Effector memory CD4-positive, alpha-beta T cell (primary cell): ENCODE measurements at places on chromosomes 5 and 9.

DNA sequence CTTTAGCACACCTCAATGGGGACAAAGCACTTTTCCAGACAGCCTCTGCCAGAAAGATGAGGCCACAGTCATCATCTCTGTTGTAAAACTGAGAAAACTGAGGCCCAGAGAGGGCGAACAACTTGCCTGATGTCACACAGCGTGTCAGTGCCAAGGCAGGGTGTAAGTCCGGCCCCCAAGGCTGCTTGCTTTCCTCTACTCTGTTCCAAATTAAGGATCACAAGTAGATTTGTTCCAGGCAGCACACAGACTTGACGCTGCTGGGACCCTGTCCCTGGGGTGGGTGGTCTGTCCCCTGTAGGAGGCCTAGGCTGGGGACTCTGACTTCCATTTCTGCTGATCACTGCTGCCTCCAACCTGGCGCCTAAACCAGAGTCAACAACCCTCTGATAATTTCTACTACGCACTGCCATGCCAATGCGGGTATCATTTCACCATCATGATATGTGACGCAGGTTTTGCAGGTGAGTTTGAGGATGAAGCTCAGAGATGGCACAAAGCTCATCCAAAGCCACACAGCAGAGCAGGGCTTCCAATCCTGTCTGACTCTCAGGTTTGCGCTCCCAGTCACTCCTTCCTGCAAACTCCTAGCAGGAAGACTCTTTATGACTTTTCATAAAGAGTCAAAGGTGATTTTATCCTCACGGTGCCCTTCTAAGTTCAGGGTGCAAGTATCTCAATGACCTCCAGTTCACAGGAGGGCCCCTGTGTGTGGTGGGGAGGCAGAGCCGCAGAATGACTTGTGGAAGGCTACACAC lies 13.5 kb upstream of the RALGDS start:
- no peak for DNase-seq

- peak; percentile 31 for DNase-seq
These were observed 381 bp downstream of the MED22 start for GRCh38 chr9:133347515-133347984.

DNA sequence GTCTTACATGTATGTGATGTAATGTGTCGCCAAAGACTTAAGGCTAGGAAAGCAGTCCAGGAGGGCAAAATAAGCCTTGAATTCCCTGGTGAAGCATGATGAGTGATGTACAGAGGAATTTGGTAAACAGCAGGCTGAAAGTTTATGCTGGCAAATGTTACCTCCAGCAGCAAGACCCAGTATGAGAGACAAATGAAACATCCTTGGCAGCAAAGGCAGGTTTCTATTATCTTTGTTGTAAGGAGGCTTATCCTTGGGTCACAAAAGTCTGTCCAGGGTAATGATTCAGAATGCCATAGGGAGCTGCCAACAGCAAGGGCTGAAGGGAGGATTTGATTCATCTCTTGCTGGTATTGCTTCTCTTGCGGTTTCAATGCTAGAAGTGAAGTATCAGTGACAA lies 75.9 kb upstream of the HTR4 start:
- DNase-seq, result no peak

GRCh38 chr5:60843936-60844905 lies at the start of gene ELOVL7:
Gene ELOVL7, minus strand, starts transcription at chr5:60844269. Its CDS starts 56,872 bp downstream, at chr5:60787397.
- no peak for DNase-seq

- no peak for DNase-seq
These were observed 319.4 kb downstream of the TLR4 start for GRCh38 chr9:118023644-118024043.

DNA sequence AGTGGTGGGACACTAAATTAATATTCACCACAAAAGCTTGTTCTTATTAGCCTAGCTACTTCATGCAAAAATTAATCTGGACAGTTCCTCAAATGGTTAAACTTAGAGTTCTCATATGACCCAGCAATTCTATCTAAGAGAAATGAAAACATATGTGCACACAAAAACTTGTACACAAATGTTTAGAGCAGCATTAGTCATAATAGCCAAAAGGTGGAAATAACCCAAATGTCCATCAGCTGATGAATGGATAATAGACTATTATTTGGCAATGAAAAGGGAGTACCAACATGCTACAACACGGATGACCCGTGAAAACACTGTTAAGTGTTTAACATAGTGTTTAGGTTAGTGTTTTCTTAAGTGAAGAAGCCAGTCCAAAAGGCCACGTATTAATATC lies 32.8 kb upstream of the TNIP1 start:
- no peak for DNase-seq

DNA sequence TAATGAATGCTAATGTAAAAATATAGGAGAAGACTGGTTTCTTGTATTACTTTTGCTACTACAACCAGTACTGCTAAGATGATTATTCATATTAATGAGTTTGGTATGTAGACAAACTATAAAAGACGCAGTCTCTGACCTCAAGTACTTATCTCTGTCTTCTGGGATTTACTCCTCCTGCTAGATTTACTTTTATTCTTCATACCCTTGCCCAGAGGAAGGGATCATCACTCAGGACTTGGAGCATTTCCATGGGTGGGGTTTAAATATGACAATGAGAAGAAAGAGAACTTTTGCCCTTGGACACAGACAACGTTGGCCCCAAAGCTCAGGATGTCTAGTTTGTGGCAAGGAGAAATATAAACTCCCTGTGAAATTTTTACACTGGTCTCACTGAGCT lies 126.1 kb downstream of the BNC2 start:
- DNase-seq, result no peak

- no peak for DNase-seq
These were observed 13.9 kb downstream of the QSOX2 start for GRCh38 chr9:136231478-136232297.

DNA sequence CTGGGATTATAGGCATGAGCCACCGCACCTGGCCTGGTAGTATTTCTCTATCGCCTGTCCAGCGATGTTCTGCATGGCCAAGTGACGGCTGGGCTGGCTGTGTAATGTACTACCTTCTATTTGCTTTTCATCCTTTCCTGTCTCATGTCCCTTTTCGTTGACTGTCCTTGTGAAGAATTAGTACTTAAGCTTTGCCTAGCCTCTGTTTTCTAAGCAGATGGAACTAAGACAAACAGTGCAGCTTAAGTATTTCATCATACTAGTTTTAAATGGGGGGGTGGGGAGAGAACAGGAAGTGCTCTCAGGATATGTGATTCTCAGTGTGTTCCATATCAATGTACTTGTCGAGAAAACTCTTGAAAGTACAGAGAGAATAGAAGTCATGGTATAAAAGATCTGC lies 31.7 kb upstream of the CCL21 start:
- DNase-seq, result no peak

DNA sequence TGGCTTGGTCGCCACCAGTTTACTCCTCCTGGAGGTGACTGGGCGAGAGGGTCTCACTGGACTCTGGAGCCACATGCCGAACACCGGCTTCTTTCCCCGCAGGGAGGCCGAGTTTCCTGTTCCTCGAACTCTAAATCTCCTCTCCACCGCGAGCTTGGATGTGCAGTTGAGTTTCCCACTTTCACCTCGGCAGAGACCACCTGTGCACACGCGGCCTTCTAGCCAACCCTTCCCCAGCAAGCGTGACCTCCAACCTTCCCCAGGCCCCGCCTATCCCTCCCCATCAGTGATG lies 380.1 kb downstream of the IRX2 start:
- DNase-seq, result no peak

GRCh38 chr9:113516840-113517577 lies 53.5 kb downstream of the RGS3 start:
- peak; percentile 50 for DNase-seq

GRCh38 chr9:12697719-12698118 lies 4.5 kb downstream of the TYRP1 start:
- DNase-seq, result no peak

GRCh38 chr9:101369286-101369685 lies 15.5 kb downstream of the BAAT start:
- no peak for DNase-seq

DNA sequence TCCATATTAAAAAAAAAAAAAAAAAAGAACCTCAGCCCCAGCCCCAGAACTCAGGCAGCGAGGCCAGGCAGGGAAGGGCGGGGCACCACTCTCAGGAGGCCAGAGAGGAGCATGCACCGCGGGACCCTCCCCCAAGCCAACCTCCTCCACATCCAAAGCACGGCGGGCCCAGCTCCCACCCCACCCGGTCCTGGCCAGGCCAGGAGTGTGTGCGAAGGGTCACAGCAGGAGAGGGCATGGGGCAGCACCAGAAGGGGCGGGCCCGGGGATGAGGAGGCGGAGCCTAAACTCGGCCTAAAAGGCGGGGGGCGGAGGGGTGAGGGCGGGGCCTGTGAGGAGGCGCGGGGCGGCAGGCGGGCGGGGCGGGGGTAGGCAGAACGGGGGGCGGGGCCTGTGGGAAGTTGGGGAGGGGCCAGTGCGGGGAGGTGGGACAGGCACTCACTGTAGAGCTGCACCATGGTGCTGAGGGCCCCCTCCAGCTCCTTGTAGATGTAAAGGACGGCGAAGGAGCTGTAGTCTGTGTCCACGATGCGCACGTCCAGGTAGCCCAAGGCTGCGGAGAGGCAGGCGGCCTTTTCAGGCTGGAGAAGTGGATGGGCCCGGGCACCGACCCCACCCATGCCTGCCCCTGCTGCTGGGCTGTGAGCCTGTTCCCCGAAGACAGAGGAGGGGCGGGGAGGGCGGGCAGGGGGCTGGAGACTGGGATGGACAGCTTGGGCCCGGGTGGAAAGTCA lies 1.2 kb downstream of the LCN15 start:
- peak; percentile 33 for DNase-seq

DNA sequence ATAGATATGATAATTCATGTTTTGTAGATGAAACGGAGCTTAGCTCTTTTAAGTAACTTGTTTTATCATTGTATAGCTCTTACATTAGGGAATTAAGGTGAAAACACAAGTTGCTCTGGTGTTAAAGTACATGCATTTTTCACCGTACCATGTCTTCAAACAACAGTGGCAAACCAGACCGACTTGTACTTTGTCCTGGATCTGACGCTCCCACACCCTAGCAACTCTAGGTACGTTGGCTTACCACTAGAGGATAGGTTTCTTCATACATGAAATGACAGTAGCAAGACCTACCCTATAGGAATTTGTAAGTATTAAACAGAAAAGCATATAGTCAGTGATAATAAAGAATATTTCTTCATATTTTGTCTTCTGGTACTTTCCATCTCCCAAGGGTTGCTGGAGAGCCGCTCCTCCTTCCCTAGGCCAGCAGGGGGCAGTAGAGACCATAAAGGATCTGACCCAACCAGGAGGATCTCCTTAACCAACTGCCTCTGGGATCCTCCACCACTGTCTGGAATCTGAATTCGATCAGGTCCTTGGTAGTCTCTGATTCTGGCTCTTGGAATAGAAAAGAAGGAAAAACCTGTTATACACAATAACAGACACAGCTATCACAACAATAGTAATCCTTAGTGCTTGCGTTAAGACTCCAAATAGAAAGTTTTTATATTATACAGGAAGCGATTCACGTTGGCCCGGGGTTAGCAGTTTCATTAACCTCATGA lies 136.7 kb downstream of the CAVIN4 start:
- DNase-seq, result no peak

- no peak for DNase-seq
These were observed 397.1 kb downstream of the MAN2A1 start for GRCh38 chr5:110086658-110087388.

DNA sequence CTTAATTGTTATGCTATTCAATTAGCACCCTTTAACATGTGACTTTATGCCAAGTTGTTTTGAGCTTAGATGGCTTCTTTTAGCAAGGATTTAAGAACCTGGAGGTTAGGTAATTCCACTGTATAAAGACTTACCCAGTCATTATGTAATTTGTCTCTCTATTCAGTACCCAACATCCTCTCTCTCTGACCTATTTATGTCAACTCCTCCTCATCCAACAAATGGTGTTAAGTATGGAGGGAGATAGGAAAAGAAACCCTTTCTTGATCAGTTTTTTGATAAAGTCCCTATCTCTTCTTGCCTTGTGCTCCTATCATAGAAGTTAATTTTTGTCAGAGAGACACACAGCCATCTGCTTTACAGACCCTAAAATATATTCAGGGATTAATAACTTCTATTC lies 181.2 kb upstream of the GPR151 start:
- DNase-seq, result no peak

- DNase-seq, result no peak
These were observed 124.5 kb downstream of the BARX1 start for GRCh38 chr9:93830606-93831005.

- no peak for DNase-seq
These were observed 8.8 kb downstream of the TLE1 start for GRCh38 chr9:81680506-81680905.

- no peak for DNase-seq
These were observed 33.6 kb downstream of the TLR4 start for GRCh38 chr9:117737721-117738226.

DNA sequence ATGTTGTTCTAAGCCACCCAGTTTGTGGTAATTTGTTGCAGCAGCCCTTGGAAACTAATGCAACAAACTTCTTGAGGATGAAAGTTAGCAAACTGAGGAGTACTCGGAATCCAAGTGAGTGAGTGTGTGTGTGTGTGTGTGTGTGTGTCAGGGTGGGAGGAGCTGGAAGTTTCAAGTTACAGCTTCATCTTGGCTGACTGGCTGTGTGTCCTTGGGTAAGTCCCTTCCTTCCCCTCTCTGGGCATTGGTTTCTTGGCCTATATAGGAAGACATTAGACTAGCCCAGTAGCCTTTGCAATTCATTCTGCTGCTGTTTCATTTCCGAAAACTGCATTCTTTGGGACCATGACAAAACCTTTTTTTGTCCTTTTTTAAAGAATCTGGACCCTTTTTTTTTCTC lies 157.2 kb downstream of the MELK start:
- DNase-seq, result no peak

DNA sequence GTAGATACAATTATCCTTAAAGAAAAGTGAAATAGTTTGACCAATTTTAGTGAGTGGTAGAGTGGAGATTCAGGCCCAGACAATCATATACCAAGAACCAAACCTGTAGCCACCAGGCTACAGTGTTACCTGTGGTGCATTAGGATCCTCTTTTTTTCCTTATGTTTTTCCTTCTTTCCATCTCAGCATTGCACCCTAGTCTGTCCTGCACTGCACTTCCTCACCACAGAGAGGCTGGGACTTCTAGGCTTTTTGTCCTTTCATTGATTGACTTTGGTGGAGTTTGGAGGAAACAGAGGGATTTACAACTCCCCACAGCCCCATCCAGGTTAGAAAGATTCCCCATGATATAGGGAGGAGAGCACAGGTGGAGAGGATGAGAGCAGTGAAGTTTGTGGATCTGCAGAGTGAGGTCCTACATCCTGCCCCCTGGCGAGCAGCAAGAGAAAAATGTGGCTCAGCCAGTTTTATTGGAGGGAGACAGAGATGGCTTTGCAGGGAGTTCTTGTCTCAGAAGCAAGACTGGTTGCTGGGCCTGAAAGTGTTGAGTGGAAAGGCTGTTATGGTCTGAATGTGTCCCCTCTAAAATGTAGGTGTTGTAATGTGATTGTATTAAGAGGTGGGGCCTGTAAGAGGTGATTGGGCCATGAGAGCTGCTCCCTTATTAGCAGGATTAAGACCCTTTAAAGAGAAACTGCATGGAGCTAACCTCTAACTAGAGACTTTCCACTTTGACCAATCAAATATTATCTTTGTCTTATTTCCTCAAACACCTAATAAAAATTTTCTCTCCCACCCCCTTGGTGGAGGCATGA lies 36.2 kb downstream of the KIF4B start:
- no peak for DNase-seq
